ENCODE measurements at places on chromosomes 5 and 9.

GRCh38 chr5:124847907-124848306 lies 101.5 kb upstream of the ZNF608 start:
- no peak for DNase-seq

DNA sequence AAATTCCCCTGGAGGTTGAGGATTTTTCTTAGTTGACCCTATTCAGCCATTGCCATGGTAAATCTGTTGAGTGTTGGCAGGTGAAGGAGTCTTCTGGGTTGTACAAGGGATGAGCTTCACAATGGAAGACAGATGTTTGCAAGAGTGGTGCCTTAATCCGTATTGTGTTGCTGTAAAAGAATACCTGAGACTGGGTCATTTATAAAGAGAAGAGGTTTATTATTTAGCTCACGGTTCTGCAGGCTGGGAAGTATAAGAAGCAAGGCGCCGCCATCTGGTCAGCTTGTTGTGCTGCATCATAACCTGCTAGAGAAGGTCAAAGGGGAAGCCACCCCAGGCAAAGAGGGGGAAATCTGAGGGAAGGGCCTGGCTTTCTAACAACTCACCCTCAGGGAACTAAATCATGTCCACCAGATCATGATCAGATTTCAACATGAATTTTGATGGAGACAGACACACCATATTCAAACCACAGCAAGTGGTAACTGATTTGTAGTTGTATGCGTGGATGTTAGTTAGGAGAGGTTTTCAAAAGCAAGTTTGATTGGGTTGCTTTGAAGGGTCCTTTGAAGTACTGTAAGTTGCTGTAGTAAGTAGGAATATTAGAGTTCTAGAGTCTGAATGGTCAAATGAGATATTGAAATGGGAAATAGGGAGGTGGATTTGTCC lies 2.5 kb downstream of the TNPO1 start:
- DNase-seq = peak; percentile 23

- no peak for DNase-seq
Measured at GRCh38 chr9:89880161-89880560, 275.3 kb downstream of the GADD45G start.

GRCh38 chr5:167177736-167178135 lies 1113.7 kb upstream of the WWC1 start:
- no peak for DNase-seq

GRCh38 chr9:6150483-6150882 lies 65.1 kb upstream of the IL33 start:
- no peak for DNase-seq

GRCh38 chr9:4933177-4933576 lies 51.9 kb upstream of the JAK2 start:
- DNase-seq = no peak

- no peak for DNase-seq
Measured at GRCh38 chr9:108743901-108744371, 111.8 kb downstream of the ACTL7B start.

DNA sequence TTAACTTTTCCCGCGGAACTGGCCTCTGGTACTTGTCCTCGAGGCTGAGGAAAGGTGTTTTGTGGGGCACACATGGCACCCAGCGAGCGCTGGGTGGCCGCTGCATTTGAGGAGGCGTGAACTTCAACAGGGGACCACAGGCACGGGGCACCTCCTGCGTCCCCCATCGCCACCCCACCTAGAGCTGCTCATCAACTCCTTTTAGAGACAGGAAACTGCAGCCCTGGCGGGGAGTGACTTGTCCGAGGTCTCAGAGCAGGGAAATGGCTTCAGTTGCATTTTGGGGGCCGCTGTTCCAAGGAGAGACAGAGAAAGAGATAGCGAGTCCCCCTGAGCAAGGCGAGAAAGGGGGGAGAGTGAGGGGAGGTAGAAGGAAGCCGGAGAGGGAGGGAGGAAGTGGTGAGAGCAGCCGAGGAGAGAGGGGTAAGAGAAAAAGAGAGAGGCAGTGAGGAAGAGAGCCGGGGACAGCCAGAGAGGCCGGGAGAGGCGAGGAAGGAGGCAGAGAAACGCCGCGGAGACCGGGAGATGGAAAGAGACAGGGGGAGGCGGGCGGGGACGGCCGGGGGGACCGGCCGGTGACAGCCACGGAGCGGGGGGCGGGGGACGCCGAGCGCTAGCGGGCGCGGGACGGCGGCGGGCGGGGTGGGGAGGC lies 12.5 kb upstream of the LHX2 start:
- no peak for DNase-seq

GRCh38 chr5:179089502-179089901 lies 29.3 kb downstream of the ZNF354C start:
- DNase-seq = no peak

GRCh38 chr5:81027481-81028058 lies 67.4 kb downstream of the RASGRF2 start:
- DNase-seq = no peak

DNA sequence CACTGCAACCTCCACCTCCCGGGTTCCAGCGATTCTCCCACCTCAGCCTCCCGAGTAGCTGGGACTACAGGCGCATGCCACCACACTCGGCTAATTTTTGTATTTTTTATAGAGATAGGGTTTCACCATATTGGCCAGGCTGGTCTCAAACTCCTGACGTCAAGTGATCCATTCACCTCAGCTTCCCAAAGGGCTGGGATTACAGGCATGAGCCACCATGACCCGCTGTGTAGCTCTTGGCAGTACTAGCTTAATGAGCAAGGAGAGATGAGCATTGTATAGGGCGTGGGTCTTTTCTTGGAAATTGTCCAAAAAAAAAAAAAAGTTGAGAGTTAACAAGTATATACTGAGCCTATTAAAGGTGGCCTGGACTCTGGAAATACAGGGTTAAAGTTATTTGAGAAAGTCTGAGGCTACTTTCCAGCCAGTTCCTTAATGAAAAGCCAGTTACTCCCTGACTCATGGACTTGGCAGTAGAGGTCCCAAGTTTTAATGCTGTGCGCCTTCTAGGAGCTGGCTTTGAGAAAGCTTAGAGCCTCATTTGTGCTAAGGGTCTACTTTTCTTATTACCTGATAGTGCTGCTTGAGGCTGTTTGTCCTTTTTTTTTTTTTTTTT lies 4.2 kb upstream of the FGF18 start:
- no peak for DNase-seq

DNA sequence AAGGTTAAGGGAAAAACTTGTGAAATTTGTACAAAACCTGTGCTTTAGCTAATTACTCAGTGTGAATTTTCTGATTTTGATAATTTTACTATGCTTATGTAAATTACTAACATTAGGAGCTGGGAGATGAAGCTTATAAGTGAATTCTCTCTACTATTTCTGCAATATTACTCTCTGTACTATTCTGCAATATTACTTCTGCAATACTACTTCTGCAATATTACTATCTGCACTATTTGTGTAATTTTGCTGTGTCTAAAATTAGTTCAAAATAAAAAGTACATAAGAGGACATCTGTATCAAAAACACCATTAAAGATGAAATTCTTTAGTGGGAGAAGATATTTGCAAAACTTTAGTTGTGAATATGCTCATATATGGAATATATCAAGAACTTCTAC lies 62.9 kb downstream of the C9 start:
- no peak for DNase-seq

DNA sequence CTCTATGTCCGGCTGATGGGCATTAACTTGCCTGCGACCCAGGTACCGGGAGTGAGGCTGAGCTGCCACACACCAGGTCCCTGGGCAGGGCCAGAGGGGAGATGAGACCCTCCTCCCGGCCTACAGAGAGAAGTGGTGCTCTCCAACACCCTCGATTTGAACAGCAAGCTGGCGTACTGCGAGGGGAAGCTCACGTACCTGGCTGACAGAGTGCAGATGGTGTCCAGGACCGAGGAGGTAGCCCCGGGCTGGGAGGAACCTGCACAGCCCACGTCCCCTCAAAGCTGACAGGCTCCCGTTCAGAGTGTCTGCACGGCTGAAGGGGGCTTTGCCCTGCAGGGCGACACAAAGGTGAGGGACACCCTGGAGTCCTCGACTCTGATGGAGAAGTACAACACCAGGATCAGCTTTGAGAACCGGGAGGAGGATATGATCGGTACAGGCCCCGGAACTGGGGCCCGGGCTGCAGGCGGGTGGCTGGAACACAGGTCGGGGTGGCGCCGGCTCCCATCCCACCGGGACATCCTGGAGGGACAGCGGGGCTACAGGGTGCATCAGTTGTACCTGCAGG lies 1.0 kb upstream of the RABL6 start:
- DNase-seq = no peak

- DNase-seq = no peak
Measured at GRCh38 chr9:652914-653313, 188.6 kb upstream of the DMRT1 start.

GRCh38 chr9:71363286-71363961 lies 242.0 kb upstream of the TRPM3 start:
- no peak for DNase-seq

- DNase-seq = no peak
Measured at GRCh38 chr5:108966910-108967309, 219.2 kb downstream of the FER start.

DNA sequence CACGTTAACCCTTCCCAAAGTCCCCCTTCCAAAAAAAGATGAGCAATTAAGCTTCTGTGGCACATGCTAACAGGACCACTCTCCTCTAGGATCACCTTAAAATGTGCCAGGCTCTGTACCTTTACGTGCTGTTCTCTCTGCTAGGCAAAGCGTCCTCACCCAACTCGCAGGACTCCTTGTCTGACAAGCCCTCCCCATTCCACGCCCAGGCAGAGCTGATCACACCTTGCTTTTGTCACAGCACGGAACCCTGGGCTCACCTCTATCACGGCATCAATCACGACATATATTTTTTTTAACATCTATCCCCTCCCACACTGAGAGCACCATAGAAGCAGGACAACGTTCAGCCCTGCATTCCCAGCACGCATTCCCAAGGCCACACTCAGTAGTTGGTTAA lies 47.1 kb downstream of the CDK5RAP2 start:
- no peak for DNase-seq

- DNase-seq = no peak
Measured at GRCh38 chr5:135455876-135456237, 3.7 kb upstream of the TIFAB start.

GRCh38 chr5:61734966-61735365 lies 402.9 kb downstream of the ZSWIM6 start:
- DNase-seq = no peak

GRCh38 chr5:136132087-136132486 lies 558 bp upstream of the SMAD5 start:
- DNase-seq = no peak

- DNase-seq = no peak
Measured at GRCh38 chr5:135615581-135616260, 36.9 kb upstream of the CXCL14 start.

DNA sequence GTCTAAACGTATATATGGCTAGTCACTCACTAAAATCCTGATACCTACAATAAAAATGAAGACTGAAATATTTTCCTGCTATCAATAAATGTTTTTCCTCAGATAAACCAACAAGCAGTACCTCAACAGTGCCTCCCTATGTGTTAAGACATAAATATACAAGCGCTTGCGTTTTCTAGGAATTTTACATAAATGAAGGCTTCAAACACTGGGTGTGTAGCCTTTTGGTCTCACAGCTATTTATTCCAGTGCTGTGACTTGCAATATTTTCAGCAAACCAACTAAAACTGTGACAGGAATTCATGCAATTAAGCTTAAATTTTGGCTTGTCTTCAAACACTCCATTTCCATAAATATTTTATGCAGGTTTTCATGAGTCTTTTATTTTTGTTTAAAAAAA lies 437.0 kb downstream of the BNC2 start:
- DNase-seq = no peak

DNA sequence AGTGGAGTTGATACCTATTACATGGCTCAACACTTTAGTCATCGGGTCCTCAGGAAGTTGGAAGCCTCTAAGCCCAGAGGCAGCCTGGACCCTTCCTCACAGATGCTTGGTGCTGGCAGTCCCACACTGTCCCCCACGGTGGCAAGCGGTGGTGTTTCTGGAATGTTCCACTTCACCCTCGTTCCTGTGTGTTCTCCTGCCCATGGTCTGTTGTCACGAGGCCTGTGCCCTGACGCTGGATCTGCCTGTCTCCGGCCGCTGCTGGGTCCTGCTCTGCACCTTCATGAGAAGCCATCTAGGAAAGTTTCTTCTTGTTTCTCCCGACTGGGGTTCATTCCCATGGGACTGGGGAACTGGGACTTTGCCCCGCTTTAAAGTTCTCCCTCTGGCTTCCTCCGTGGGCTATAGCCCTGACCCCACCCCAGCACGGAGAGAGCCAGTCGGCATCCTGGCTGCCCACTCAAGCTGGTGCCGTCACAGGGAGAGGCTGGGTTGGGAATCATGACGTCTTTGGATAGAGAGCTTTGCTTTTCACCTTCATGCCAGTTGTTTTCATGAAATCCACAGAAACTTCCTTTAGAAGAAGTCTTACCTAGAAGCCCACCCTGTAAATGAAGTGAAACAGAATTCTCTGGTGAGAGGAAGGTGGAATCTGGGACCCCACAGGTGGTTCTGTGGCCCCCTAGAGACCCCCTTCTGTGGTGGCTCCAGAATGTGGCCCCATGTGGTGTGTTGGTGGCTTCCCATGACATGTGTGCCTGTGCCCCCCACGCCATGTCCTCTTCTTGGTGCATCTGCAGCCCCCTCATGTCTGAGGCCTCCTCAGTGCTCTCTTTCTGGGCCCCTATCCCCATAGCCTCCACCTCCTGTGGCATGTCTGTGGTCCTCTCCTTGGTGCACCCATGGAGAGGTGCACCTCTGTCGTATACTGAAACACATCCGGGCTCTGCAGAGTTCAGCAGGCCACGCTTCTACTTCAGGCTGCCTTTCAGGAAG lies 43.8 kb downstream of the TRIP13 start:
- DNase-seq = no peak

DNA sequence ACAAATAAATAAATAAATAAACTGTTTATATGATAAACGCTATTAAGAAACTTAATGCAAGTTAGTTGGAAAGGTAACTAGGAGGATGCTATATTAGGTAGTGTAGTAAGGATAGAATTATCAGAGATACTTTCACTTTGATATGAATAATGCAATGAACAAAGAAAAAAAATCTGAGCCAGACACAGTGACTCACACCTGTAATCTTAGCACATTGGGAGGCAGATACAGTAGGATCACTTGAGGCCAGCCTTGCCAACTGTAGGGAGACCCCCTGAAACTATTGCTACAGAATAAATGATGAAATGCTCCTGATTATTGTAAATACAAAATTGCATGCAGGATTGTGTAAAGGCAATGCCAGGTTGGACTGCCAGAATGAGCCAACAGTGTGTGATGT lies 109.2 kb downstream of the ANXA2R start:
- no peak for DNase-seq

GRCh38 chr9:135724186-135724787 lies 22.3 kb downstream of the KCNT1 start:
- DNase-seq = no peak

- no peak for DNase-seq
Measured at GRCh38 chr9:84152204-84152603, 171.6 kb downstream of the RMI1 start.

DNA sequence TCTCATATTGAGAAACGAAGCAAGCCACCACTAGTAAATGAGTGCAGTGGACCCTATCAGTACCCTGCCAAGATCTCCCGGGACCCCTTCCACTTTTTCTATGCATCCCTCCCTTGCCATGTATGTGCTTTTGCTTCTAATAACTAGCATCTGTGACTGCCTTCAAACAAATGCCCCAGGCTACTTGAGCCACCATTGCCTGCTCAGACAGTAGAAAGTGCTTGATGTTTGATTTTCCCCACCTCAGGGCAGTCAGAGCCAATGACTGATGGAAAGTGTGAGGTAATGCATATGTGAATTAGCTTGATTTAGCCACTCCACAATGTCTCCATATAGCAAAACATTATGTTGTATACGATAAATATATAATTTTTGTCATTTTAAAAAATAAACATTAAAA lies 797.3 kb upstream of the ACO1 start:
- DNase-seq = no peak

Data from stimulated activated CD8-positive, alpha-beta memory T cell treated with anti-CD3 and anti-CD28 coated beads, Interleukin-2, amount 100 ng/mL, for 48 hours (primary cell).